Sigmoid colon (tissue), 7 donors: ENCODE measurements at places on chromosomes 4 and X. TPM values are rescaled to one million over a fixed set of nuclear protein-coding genes. Genes with fewer than 3 reads are reported as not detected.

- no peak for DNase-seq
These were observed 17.1 kb upstream of the PAGE2B start for GRCh38 chrX:55057675-55058249.

DNA sequence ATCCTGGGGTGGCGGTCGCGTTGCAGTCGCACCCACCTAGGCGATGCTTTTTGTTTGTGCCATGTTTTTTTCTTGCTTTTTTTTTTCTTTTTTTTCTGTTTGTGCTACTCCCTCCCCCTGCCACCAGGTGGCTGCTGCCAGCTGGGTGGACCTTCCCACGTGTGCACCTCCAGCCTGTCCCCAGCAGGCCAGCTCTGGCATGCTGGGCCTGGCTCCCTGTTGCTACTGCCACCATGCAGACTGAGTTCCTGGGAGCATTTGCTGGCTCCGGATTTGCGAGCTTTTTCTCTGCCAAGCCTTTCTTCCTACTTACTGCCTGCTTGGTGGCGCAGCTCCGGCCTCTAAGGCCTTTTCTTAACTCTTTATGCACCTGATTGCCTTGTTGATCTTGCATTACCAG is 161.2 kb upstream of the WDFY3 start:
- DNase-seq, result no peak

FAM200B gene
- 45.1 TPM for total RNA-seq

RADX gene
- total RNA-seq, result 1.8 TPM

DNA sequence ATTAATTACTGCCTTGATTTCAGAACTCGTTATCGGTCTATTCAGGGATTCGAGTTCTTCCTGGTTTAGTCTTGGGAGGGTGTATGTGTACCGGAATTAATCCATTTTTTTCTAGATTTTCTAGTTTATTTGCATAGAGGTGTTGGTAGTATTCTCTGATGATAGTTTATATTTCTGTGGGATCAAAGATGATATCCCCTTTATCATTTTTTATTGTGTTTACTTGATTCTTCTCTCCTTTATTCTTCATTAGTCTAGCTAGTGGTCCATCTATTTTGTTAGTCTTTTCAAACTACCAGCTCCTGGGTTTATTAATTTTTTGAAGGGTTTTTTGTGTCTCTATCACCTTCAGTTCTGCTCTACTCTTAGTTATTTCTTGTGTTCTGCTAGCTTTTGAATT is 32.1 kb downstream of the CDX4 start:
- no peak for DNase-seq

DNA sequence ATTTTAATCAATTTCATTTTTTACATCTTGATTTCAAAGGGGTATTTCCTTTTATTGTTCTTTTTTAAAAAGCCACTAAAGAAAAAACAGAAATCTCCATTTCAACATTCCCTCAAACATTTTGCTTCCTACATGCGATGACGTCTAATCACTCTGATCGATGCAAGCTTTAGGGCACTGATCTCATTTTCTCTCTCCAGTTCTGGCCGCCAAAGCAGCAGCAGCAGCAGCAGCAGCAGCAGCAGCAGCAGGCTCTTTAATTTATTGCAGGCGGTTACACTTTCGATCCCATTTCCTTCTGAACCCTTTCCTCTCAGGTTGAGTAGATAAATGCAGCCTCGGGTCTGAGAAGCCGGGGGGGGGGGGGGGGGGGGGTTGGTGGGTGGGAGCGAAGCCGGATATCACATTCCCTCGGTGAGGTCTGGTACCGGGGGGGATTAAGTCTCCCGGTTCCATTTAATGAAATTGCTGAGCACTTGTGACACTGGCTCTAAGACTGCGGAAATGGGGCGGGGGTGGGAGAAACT is 3.4 kb upstream of the PCDH7 start:
- DNase-seq, result no peak

DNA sequence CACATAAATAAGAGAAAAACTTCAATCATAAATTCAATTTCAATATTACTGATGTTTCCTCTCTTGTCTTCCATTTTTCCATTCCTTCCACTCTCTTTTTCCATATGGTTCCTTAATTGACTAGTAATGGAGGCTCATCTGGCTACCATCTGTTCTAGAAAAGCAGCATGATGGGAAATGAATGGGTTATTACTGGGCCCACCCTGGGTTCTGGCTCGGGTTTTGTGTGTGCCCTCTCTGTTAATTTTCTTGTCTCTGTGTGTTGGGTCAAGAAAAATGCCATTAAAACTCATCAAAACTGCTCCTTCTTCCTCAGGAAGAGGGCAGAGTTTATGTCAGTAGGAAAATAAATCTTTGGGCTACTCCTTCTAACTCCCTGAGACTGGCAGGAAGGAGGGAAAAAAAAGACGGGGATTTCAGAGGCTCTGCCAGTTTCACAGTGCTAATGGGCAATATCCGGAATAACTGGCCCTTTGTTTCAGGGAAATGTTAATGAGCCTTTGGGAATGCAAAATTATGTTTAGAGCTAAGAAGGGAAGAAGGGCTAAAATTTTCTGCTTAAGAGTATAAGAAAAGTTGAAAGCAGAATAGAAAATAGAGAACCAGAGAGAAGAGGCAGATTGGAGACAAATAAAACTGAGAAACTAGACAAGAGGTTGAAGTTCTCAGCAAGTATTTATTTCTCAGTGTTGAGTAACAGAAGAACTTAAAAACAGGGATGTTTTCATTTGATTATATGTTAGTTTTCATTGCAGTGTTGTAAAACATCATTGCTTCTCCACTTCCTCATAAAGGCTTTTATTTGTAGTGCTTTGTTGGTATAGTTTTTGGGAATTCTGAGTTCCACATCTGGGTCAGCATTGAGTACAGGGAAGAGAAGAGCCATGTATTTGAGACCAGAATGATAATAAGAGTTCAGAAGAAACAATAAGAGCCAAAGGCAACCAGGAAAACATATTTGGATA is 19.7 kb downstream of the GABRB1 start:
- no peak for DNase-seq

GRCh38 chr4:143362349-143363046 is 25.8 kb downstream of the GAB1 start:
- DNase-seq, result no peak

HDX gene
- 4.3 TPM for total RNA-seq

DNA sequence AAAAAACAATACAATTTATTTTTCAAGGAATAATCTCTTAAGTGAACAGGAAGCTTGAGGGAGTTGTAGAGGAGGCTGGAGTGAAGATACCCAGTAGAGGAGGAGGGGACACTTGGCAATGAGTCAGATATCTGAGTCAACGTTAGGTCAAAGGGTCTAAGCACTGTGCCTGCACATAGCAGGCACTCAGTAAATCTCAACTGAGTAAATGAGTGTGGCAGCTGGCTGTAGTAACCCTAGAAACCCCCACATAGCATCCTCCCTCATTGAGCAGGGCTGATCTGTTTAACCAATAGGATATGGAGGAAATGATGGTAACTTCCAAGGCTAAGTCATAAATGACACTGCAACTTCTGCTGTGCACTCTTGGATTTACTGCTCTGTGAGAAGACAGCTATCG is 186.0 kb upstream of the FAM241A start:
- DNase-seq, result no peak

WDR17 gene
- 11.0 TPM for total RNA-seq

- DNase-seq, result no peak
These were observed 41.1 kb downstream of the AFF1 start for GRCh38 chr4:86975927-86976326.

DNA sequence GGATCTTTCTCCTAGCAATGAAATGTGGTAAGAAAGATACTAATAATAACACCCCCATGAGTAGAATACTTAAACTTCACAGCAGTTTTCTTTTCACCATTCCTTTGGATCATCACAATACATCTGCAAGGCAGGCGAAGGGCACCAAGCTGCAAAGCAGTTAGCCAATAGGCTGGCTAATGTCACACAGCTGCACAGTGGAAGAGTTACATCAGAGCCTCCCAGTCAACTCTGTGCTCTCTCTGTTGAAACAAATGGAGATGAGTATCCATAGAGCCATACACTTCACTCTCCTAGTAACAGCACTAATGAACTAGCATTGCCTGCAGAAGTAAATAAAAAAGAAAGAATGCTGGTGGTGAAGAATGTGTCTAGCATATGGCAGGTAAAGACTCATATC is 139.0 kb downstream of the ATG4A start:
- DNase-seq, result no peak

ZNF630 gene
- 4.8 TPM for total RNA-seq

DNA sequence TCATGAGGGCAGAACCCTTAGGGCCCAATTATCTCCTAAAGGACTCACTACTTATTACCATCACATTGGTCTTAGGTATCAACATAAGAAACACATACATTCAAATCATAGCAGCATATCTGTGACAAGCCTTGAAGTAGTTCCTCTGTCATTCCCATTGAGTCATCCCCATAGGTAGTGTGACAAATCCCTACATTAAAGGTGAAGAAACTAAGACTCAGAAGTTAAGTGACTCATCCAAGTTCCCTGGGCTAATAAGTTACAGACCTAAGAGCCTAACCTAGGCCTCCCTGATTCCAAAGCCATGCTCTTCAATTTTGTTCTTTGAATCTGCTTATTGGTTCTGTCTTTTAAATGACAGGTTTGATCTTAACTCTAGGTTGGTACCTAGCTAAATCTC is 58.2 kb downstream of the CD38 start:
- DNase-seq, result no peak

TLR6 gene
- total RNA-seq, result 2.5 TPM

DNA sequence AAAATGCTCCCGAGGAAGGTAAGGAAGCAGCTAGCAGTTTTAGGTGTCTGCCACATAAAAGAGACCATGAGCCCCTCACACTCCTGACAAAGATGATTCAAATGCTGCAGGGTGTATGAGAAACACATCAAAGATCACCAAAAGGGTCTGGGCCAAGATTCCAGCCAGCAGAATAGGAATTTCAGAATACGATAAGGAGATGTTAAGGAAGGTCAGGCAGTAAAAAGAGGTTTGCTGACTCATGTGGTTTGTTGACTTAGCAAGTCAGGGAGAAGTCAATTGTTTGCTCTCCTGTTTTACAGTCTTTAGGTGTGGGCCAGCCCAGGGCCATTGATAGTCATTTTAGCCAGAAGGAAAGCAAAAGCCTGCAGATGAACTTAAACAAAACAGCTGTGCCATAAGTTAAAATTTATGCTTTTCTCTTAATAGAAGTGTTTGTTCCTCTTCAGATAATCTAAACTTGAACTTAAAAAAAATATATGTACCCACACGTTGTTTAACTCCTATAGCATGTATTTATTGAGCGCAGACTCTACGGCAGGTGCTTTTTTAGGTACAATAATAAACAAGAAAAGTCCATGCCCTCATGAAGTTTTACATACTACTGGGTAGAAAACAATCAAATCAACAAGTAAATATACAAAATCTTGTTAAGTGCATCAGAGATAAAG is 115.6 kb downstream of the CAMK2D start:
- no peak for DNase-seq

CISD2 gene
- 16.5 TPM for total RNA-seq

- DNase-seq, result no peak
These were observed 8.9 kb upstream of the DCK start for GRCh38 chr4:70984589-70984988.

GRCh38 chrX:77442728-77443127 is 4.5 kb upstream of the FGF16 start:
- DNase-seq, result no peak

MAGEA10 gene
- total RNA-seq, result not detected

GRCh38 chr4:151807220-151807619 is 46.4 kb upstream of the GATB start:
- DNase-seq, result no peak

GRCh38 chr4:91362125-91362524 is 941.6 kb upstream of the GRID2 start:
- DNase-seq, result no peak

DNA sequence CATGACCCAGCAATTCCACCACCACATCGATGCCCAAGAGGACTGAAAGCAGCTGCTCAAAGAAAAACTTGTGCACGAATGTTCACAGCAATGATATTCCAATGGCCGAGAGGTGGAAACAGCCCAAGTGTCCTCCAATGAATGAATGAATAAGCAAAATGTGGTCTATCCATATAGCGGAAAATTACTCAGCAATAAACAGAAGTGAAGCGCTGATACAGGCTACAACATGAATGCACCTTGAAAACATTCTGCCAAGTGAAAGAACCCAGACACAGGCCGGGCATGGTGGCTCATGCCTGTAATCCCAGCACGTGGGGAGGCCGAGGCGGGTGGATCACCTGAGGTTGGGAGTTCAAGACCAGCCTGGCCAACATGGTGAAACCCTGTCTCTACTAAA is 5.2 kb upstream of the SLC2A9 start:
- peak; percentile 46 for DNase-seq

SEPTIN6 gene
- 48.2 TPM for total RNA-seq

DNA sequence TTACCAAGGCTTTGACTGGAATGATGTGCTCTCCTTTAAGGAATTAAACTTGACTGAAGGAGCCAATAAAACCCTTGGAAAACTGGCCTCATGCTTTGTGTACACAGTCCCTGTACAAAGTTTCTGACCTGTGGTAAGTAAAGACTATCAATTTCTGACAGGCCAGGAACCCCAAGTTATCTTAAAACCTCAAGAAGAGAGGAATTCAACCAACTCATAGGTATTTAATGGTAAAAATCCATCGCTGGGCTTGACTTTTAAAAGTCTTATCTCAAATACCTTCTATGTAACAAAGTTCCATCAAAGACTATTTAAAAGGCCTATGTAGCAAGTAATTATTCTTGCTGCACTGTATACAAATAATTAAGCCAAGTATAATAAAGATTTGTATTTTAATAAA is 103.7 kb upstream of the TENT5D start:
- DNase-seq, result no peak

PLP1 gene
- total RNA-seq, result 55.4 TPM

DNA sequence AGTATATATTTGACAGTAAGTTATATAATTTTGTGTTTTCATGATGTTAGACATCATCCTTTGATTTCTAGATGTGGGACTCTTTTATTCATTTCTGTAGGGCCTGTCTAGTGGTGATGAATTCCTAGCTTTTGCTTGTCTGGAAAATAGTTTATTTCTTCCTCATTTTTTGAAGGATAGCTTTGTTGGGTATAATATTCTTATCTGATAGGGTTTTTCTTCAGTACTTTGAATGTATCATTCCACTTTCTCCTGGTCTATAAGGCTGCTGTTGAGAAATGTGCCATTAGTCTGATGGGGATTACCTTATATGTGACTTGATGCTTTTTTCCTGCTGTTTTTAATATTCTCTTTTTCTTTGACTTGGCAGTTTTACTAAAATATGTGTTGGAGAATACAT is 1104.5 kb downstream of the FAT4 start:
- no peak for DNase-seq

- no peak for DNase-seq
These were observed 7.3 kb downstream of the GPR119 start for GRCh38 chrX:130378024-130378669.

HGFAC gene
- 0.41 TPM for total RNA-seq

PSMD10 gene
- 34.3 TPM for total RNA-seq

GRCh38 chr4:181372014-181372413 is 871.2 kb upstream of the TENM3 start:
- no peak for DNase-seq

ADH1A gene
- total RNA-seq, result not detected

TMEM150C gene
- 11.2 TPM for total RNA-seq

UGT2B11 gene
- total RNA-seq, result 0.49 TPM

GRCh38 chrX:20016616-20016945 is 25.7 kb upstream of the BCLAF3 start:
- DNase-seq, result no peak

GRCh38 chrX:134533952-134534351 is 74.0 kb downstream of the HPRT1 start:
- no peak for DNase-seq

GRCh38 chrX:109856974-109857373 is 123.9 kb upstream of the ACSL4 start:
- no peak for DNase-seq

TXK gene
- total RNA-seq, result 1.1 TPM

IL13RA1 gene
- total RNA-seq, result 49.9 TPM

- peak; percentile 48 for DNase-seq
These were observed 17.6 kb upstream of the GTPBP6 start for GRCh38 chrX:336227-336626.
